ENCODE measurements at places on chromosomes 13 and 19. TPM values are rescaled to one million over a fixed set of nuclear protein-coding genes. Genes with fewer than 3 reads are reported as not detected.

GRCh38 chr19:1235625-1236538 lies 1.9 kb downstream of the CBARP start:
- ATAC-seq, result no peak

GRCh38 chr19:43524922-43525835 lies 1.8 kb downstream of the ETHE1 start:
- ATAC-seq, result peak; percentile 30

DNA sequence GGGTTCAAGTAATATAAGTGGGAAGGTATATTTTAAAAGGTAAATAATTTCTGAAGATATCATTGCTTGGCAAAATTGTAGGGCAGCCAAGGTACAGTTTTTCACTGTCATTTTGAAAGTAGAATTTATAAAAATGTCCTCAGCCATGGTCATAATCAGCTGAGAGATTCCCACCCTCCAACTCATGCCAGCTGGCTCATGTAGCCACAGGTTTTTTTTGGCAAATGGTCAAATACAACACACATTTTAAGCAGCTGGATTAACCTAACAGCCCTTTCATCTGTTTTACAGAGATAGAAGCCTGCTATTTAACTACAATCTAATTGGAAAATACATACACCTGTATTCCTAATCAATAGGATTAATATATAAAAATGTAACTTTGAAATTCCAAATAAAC lies 619.2 kb upstream of the SGCG start:
- ATAC-seq, result no peak

GRCh38 chr19:2451138-2451537 lies 5.6 kb downstream of the LMNB2 start:
- no peak for ATAC-seq

DNA sequence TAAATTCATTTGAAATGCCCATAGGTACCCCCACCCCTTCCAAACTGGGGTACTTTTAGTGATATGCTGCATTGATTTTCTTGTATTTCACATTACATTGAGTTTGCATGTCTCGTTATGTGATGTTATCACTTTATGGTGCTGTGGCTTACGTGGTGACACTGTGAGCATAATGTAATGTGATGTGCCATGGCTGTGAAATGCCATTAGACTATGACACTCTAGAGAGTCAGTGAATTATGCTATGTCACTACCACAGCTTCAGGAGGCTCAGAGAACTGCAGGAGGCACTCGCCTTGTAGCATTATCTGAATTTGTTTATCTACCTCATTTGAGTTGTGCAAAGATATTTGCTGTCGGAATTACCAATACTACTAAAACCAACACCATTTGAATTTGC lies 590.1 kb upstream of the SLC10A2 start:
- peak; percentile 93 for ATAC-seq

DNA sequence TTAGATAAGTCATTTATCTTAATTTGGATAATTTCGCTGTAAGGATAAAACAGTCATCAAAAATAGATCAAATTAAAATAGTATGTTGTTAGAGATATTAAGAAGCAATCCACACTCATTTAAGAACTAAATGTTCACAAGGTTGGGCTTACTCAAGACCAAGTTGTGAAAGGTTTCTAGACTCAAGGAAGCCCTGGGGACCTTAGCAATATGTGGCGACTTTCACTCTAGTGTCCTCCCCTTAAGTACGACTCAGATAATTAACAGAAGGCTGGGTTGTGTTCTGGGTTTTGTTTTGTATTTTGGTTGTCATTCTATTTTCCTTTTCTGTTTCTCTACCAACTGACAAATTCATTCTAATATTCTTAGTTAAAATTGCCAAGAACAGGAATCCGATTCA lies 1008.0 kb downstream of the PCDH9 start:
- no peak for ATAC-seq

DNA sequence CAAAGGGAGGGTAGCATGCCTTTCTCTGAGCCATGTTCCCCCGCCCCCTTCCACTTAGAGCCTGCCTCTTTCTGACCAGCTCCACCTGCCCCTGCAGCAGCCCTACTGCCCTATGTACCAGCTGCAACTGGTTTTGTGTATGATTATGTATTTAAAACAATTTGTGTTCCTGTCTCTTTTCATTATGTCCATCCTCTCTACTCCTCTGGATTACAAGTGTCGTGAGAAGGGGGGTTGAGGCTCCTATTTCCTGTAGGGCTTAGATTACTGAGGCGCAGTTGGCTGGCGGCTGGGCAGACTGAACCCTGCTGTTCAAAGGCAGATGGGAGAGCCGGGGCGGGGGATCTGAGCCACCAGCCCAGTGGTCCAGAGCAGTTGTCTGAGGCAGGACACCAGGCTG lies 213.3 kb downstream of the KCNRG start:
- ATAC-seq, result no peak

DNA sequence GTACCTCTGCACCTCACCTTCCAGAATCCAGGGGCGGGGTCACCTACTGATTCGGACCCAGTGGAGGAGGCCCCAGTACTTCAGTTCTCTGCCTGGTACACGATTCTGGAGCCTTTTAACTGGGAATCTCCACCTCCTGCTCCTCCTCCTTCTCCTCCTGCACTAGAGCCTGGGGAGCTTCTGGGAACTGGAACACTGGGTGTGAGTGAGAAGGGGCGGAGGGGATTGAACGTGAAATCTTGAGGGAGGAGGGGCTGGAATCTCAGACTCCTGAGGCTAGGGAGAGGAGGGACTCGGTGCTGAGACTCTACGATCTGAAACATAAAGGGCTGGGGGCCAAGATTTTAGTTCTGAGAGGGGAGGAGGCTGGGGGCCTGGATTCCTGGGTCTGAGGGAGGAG lies at the start of gene KLK8:
KLK8 (minus strand) TSS at position 90 of the 400 bp plus-strand sequence. CDS start 437 bp downstream, outside the sequence.
- no peak for ATAC-seq

ZNF93 gene
- total RNA-seq, result 1.4 TPM

DNA sequence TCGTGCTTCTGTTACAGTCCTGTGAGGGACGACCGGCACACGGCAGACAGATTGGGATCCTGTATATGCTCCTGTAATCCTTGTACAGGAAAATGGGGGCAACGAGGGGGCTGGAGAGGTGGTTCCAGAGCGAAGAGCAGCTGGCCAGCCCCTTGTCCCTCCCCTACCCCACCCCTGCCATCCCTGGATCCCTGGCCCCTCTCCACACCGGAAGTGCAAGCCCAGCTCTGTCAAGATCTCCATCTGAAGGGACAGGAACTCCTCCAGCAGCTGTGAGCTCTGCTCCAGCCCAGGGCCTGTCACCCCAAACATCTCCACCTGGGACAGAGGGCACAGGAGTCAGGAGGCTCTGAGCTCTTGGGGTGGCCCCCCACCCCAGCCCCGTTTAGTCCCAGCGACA lies 5.5 kb upstream of the CCER2 start:
- ATAC-seq, result no peak

GRCh38 chr13:73722120-73722519 lies 412.1 kb downstream of the KLF12 start:
- ATAC-seq, result peak; percentile 74

PPM1N gene
- total RNA-seq, result 0.81 TPM

LILRA1 gene
- total RNA-seq, result 0.44 TPM

DNA sequence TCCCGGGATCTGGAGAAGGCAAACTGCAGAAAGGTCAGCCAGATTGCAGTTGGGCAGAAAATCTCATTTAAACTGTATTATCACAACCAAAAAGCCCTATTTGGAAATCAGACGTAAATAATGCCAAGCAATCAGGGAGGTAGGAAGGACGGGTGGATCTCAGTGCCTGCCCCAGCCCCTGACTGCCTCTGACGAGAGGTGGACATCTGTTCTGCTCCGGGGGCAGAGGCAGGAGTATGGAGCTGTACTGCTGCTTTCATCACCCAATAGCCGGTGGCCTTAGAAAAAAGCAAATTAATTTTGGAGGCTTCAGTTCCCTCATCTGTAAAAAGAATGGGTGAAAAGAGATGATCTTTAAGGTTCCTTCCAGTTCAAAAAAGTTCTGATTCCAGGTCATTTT lies 43.6 kb upstream of the WASF3 start:
- no peak for ATAC-seq

GRCh38 chr13:42654722-42655121 lies 80.8 kb downstream of the TNFSF11 start:
- no peak for ATAC-seq

GRCh38 chr19:34713262-34713637 lies 20.8 kb upstream of the ZNF181 start:
- no peak for ATAC-seq

MUC16 gene
- total RNA-seq, result 0.33 TPM

- ATAC-seq, result no peak
Measured at GRCh38 chr13:113791761-113792160, 32.7 kb downstream of the TMEM255B start.

GRCh38 chr19:3319643-3320353 lies 46.6 kb upstream of the NFIC start:
- ATAC-seq, result peak; percentile 81

DNA sequence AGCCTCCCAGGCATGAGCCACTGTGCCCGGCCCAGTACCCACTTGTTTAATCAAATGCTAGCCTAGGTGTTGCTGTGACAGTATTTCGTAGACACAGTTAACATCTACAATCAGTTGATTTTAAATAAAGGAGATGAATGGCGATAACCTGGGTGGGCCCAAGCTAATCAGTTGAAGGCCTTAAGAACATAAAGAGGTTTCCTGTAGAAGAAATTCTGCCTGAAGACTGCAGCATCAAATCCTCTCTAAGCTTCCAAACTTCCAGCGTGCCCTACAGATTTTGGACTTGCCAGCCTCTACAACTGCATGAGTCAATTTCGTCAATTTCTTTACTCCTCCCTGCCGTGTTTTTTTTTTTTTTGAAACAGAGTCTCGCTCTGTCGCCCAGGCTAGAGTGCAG lies 13.2 kb upstream of the SULT2A1 start:
- ATAC-seq, result no peak

DNA sequence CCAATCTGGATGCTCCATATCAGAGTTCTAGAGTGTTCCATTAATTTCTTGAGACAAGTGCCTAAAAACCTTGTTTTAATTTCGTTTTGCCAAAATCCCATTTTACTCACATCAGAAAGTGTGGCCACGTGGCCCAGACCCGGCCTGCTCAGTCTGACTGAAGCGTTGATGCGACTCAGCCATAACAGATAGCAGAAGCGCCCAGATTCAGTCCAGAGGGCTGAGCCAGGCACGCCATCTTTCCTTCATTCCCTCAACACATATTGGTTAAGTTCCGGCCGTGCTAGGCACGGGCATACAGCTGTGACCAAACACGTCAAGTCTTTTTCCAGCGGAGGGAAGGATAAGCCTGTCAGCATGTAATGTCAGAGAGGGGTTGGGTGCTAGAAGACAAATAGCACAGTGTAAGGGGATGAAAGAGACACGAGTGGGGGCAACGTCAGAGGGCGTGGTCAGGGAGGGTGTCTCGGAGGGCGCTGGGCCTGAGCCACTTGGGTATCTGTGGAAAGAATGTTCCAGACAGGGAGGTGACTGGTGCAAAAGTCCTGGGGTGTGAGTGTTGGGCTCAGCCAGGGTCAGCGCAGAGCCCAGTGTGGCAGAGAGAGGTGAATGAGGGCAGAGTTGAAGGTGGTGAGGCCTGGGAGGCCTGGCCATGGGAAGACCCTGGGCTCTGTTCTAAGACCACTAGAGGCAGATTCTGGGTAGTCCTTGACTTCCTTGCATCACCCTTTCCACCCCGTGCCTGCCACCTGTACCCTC lies 3.1 kb downstream of the F10 start:
- no peak for ATAC-seq

GRCh38 chr13:44322928-44323327 lies 50.7 kb upstream of the SERP2 start:
- ATAC-seq, result no peak

DNA sequence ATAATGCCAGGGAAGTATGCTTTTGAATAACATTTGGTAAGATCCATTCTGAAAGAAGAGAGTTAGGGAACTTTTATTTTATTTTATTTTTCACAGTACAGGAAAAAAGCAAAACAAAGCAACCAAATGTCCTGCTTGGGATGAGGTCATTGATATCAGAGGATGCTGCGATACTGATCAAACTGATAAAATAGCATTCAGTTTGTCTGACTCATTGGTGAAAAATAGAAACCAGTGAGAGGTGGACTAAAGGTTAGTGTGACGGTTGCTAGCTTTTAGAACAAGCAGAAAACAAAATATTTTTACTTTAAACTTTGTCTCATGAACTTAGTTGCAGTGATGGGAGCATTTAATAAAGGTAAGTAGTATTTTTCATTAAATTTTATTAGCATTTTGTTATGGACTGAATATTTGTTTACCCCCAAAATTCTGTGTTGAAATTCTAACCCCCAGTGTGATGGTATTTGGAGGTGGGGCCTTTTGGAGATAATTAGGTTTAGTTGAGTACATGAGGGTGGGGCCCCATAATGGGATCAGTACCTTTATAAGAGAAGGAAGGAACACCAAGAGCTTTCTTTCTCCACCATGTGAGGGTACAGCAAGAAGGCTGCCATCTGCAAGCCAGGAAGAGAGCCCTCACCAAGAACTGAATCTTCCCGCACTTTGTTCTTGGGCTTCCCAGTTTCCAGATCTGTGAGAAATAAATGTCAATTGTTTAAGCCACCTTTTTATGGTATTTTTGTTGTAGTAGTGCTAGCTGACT lies 37.3 kb downstream of the ITGBL1 start:
- no peak for ATAC-seq

KLK12 gene
- not detected for total RNA-seq

GRCh38 chr13:88246239-88246638 lies 575.1 kb downstream of the SLITRK5 start:
- no peak for ATAC-seq

TMEM86B gene
- 2.0 TPM for total RNA-seq

DNA sequence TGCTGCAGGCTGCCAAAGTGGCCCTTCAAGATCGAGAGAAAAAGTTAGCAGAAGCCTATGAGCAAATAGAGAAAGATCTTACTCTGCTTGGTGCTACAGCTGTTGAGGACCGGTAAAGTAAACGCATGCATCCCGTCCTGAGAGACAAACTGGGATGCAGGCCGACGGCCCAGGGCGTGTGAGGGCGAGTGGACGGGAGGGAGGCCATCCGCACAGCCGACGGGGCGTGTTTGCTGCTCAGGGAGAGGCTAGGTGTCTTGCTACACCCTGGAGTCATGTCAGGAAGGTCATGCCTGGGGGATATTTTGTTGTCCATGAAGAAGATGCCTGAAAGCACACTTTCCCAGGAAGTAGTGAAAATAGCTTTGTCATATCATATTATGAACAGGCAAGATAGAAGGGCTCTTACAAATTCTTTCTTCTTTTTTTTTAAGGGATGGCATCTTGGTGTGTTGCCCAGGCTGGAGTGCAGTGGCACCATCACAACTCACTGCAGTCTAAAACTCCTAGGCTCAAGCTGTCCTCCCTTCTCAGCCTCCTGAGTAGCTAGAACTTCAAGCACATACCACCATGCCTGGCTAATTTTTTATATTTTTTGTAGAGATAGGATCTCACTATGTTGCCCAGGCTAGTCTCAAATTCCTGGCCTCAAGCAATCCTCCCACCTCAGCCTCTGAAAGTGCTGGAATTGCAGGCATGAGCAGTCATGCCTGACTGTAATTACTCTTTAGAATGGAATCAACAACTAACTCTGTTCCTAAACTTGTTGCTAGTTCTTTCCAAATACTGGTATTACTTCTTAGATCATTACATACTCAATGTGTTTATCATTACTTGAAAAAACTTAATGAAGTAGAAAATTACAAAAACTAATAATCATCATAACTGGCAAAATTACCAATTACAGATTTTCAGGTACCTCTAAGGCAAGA lies 117.6 kb upstream of the MCF2L start:
- ATAC-seq, result no peak
